Frontal cortex (tissue), 4 donors: ENCODE measurements at places on chromosomes 12 and 14. TPM values are rescaled to one million over a fixed set of nuclear protein-coding genes. Genes with fewer than 3 reads are reported as not detected.
A peak's percentile ranks its signal among the peaks of the same experiment; 100 is the strongest.

GRCh38 chr12:9740106-9740750 is 7.3 kb upstream of the CLECL1 start:
- DNase-seq, result no peak

GRCh38 chr14:90440592-90440991 is 43.8 kb downstream of the CALM1 start:
- DNase-seq, result no peak

The TRMT5 gene
- 16.3 TPM for total RNA-seq

- no peak for DNase-seq
Observed at GRCh38 chr12:91040096-91040755, 17.6 kb downstream of the KERA start.

The LRP1-AS gene
- not detected for total RNA-seq

DNA sequence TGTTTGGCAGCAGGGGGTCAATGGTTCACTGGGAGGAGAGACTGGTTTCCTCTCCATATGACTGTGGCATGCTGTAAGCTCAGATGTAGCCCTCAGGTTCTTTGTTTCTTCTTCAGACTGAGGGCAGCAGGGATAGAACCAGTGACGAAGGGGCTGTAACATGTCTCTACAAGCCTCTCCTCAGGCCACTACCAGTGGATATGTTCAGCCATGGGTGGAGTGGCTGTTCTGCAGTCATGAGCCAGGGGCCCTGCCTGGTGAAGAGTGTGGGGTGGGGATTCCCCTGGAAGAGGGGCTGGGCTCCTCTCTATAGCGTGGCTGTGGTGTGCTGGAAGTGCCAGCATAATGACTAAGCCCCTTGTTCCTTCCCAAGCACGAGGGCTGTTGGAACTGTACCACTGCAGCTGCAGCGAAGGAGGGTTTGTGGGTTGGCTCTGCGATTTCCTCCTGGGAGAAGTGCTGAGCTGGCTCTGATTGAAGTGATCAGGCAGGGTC is 55.8 kb downstream of the CMAS start:
- peak; percentile 16 for DNase-seq

DNA sequence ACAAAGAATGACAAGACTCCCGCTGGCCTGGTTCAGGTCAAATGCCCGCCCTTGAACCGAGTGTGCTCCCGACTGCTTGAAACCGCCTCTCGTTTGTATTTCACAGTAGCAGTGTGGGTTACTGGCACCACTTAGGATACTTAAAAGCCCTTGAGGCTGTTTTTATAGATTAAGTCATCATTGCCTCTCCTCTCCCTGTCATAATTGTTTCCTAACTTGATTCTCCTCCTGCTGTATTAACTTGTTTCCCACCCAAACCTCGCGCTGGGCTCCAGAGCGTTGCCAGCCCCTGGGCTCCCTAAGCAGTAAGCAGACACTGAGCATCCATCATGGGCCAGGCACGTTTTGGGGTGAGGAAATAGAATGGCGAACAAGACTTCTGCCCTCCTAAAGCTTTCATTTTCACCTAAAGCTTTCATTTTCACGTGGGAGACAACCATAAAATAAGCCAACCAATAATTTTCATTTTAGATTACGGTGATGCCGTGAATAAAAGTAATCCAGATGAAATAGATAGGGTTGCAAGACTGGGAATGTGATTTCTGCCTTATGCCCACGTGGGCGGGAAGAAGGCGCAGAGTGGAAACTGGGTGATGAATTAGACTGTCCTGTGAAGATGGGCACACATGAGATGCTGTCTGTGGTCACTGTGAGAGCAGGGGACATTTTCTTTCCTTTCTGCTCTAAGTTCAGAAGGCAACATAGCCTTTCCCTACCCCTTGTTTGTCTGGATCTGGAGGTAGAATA is 97.5 kb downstream of the PPP2R5C start:
- DNase-seq, result no peak

DNA sequence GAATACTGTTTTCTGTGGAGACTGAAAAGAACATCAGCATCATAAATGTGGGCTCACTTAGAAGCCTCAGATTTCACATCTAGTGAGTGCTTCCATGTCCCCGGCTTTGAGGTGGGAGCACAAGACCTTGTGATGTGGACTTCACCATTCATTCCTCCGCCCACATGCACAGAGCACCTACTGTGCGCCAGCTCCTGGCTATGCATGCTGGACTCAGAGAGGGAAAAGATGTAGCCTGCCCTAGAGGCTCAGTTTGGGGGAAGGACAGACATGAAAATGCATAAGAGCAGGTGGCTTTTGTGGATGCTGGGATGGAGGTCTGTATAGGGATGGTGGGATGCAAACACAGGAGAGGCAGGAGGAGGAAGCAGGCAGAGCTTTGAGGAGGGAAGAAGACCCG is 65.0 kb downstream of the SERPINA3 start:
- no peak for DNase-seq

The HSPA2 gene
- total RNA-seq, result 9.0 TPM

DNA sequence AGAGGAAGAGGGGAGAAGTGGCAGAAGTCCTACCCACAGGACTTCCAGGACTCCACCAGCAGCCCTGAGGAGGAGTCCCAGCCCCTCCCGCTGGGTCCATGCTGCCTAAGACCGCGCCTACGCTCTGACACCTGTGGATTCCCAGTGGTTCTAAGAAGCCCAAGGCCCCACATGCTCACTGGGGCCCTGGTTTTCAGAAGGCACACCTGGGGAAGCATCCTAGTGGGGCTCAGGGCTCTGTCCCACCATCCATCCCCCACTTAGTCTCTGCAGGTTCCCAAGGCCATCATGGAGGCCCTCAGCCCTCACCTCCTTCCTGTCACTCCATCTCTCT is 32.6 kb downstream of the ACTN1 start:
- DNase-seq, result no peak

GRCh38 chr14:24123424-24124417 is 6.7 kb upstream of the FITM1 start:
- no peak for DNase-seq

The AQP2 gene
- total RNA-seq, result not detected
